NCI-H345 (cell line): ENCODE measurements at places on chromosomes 11 and 22.

DNA sequence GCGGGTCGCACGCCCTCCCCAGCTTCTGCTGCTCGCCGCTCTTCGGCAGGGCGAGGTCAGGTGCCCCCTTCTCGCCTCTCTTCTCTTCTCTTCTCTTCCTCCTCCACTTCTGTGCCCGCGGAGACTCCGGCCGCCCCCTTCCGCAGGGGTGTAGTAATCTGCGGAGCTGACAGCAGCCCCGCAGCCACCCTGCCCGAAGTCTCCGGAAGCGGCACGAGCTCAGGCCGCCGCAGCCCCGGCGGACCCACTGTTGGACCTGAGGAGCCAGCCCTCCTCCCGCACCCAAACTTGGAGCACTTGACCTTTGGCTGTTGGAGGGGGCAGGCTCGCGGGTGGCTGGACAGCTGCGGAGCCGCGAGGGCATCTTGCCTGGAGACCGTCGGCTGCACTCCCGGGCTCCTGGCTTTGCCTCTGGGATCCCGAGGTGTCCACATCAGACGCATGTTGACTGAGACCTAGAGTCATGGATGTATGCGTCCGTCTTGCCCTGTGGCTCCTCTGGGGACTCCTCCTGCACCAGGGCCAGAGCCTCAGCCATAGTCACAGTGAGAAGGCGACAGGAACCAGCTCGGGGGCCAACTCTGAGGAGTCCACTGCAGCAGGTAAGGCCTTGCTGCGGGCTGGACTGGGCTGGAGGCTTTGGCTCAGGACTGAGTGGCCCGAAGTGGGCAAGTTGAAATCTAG, 486 bp downstream of the STIM1 start:
- peak; percentile 29 for DNase-seq

- DNase-seq: no peak
Observed at GRCh38 chr11:14106303-14107049, 144.0 kb downstream of the SPON1 start.

DNA sequence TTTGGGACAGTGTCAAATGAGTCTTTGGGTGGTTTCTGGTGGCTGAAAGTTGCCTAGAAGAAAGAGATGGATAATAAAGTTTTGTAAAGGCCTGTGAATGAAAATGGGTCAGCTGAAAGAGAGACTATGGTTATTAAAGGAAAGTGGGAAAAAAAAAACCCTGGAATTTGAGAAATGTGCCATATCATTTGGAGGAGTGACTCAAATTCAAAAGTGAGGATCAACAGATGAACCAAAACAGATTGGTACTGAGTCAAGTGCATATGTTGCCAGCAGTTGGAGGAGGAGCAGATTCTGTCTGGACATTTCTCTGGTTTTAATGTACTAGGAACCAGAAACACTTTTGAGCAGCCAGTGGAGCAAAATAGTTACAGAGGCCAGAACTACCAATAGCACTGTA, 339.8 kb downstream of the KCNA4 start:
- DNase-seq: no peak

GRCh38 chr11:66011239-66011784, 496 bp upstream of the CST6 start:
- no peak for DNase-seq

GRCh38 chr11:33689085-33689484, 11.5 kb downstream of the C11orf91 start:
- DNase-seq: no peak

DNA sequence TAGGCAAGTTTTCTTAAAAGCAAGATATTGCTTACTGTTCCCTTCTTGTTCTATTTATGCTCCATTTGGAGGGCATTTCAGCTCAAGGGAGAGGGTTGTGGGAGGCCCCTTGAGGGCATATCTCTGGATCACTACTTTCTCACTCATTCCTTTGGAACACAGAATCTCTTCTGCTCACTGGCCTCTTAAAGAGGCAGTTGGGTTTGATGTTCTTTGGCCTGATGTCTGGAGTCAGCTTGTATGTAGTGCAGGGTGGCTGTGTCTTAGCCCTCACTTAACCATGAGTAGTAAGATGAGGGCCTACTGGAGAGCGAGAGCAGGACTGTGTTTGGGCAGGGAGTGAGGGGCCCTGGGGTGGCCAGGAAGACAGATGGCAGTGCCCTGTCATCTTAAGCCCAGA, 3.6 kb downstream of the INCENP start:
- DNase-seq: no peak

DNA sequence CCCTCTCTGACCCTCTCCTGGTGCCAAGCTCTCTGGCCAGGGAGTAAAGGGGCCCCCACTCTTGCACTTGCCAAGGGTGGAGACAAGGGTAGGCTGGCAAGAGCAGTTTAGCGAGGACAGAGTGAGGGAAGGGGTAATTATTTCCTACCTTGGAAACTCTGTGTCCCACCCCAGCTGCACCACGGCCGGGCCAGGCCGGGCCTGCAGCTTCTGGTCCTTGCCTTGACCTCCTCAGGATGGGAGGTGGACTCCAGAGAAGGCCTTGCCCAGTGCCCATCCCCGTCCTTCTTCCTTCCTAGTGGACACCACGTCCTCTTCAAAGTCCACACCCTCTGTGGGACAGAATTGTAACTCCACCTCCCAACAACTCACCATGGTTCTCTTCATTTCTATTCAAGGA, 18.4 kb upstream of the OSBPL5 start:
- DNase-seq: no peak

DNA sequence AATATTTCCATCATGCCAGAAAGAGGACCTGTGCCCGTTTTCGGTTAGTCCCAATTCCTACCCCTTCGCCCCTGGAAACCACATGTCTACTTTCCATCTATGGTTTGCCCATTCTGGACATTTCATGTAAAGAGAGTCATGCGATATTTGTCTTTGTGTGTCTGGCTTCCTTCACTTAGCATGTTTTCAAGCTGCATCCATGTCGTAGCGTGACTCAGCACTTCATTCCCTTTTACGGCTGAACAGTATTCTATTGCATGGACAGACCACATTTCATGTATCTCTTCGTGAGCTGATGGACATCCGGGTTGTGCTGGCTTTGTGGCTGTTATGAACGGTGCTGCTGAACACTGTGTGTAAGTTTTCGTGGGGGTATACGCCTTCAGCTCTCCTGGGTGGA, 43.4 kb downstream of the SCUBE1 start:
- DNase-seq: no peak

GRCh38 chr11:100831929-100832494, 144.9 kb downstream of the ARHGAP42 start:
- DNase-seq: no peak

DNA sequence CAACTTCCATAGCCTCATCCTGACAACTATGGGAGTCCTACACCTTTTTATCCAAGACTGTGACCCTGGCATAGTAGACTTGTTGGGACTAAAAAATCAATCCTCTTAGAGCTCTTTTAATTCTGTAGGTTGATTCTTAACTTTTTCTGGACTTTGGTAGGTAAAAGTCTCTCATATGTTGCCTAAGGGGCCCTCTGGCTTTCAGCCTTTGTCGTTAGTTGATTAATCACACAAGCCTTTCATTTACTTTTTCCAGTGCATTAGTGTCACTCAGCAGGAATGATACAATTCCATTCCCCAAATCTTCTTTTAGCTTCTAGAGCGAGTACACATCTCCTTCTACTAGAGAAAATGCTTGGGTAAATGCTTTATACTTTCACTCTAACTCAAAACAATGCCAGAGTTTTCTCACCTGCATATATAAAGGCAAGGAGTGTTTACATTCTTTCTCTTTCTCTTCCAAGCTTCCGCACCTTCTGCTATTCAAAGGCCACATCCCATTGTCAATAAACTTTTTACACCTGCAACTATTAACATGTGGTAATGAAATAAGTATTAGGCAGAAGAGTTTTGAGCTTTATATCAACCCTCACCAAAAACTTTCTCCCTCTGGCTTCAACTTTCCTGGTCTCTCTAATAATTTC, 516.6 kb downstream of the FAM181B start:
- DNase-seq: peak; percentile 13

DNA sequence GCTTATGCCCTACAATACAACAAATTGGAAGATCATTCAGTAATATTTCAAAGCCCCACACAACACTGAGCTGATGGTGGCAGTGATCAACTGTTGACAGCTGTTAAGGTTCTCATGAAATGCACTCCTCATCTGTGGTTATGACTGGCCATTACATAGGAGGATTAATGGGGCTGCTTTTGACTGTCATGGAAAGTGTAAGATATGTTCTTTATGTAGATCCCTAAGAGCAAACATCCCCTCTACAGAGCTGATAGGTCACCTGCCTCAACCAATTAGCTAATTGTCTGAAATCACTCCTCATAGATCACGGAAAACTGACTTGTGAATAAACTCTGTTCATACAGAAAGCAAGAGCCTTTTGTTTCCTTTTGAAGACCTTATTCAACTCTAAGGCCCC, 78.1 kb downstream of the GAB2 start:
- DNase-seq: peak; percentile 33

DNA sequence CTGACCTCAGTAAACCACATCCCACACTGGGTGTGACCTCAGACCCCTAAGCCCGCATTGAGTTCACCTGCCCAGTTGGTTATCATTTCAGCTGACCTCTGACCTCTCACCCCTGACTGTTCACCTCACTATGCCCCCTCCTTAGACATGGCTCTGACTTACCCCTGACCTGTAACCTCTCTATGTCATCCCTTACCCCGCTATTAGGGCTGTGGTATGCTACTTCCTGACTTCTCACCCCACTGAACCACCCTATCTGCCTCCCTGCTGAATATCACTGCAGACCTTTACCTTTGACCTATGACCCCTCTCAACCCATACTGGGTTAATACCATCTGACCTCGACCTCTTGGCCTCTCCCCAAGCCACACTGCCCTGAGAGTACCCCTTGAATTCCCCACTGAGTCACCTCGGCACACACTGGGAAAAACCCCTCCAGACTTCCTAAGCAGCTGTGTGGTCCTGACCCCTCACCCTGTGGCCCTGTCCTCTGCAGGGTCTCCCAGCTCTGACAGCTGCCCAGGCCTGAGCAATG, 8.3 kb downstream of the PLCB3 start:
- no peak for DNase-seq

DNA sequence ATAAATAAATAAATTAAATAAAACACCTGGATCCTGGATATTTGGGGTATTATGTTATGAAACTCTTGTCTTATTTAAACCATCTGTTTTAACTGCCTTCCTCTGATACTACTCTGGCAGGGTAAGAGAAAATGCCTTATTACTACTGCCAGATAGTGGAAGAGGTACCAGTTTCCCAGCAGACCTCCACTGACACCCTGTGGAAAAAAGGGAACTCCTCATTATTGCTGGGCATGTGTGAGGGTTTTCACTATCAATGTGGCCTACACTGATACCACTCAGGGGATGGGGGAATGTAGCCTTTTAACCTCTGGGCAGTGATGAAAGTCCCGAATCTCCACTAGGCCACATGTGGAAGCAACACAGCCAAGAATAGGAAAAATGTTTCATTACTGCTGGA, 121.0 kb downstream of the LUZP2 start:
- no peak for DNase-seq

- DNase-seq: no peak
Observed at GRCh38 chr11:90997241-90997640, 774.4 kb upstream of the CHORDC1 start.

- no peak for DNase-seq
Observed at GRCh38 chr11:2203440-2204259, 32.0 kb upstream of the TH start.

DNA sequence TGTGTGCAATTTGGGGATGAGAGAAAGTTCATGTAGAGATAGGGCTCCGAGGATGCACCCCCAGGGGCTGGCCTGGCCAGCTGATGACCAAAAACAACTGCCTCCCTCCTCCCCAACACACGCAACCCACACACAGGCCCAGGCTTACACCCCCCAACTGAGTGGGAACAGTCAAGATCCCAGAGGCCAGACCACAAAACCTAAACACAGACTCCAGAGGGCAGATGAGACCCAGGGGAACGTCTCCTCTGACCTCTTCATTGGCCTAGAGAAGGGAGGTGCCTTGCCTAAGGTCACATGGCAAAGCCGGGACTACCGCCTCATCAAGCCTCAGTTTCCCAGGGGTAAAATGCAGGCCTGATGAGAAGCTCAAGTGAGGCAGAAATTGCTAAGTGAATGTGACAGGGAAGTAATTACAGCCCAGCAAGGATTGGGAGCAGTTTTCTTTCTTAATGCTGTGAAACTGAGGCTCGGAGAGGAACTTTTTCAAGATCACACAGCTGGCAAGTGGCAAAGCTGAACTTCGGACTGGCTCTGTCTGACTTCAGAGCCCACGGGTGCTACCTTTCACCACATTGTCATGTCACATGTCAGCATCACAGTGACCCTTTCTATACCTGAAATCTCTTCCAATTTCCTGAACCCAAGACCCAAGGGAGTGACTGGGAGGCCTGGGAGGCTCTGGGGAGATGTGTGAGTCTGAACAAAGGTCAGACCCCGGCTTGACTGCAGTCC, 69.9 kb upstream of the WNT11 start:
- no peak for DNase-seq

GRCh38 chr11:79896258-79896657, 455.4 kb upstream of the TENM4 start:
- DNase-seq: no peak

- DNase-seq: peak; percentile 97
Observed at GRCh38 chr11:19873730-19874129, 161.1 kb downstream of the NAV2 start.

- no peak for DNase-seq
Observed at GRCh38 chr22:27747396-27748221, 53.9 kb downstream of the MN1 start.

DNA sequence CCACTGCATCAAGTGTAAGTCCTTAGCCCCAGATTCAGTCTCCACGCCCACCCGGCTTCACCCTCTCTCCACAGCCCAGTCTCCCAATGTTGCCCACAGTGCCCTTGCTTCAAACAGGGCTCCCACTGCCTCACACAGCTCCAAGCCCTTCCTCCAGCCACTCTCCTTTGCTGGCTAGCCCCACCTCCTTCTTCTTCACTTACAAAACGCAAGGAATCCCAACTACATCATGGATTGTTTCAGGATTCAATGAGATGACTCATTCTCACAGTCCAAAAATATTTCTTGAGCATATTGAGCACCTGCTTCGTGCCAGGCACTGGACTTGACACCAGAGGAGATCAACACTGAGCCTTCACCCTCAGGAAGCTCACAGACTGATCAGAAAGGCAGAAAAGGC, 533.5 kb downstream of the BUD13 start:
- no peak for DNase-seq

DNA sequence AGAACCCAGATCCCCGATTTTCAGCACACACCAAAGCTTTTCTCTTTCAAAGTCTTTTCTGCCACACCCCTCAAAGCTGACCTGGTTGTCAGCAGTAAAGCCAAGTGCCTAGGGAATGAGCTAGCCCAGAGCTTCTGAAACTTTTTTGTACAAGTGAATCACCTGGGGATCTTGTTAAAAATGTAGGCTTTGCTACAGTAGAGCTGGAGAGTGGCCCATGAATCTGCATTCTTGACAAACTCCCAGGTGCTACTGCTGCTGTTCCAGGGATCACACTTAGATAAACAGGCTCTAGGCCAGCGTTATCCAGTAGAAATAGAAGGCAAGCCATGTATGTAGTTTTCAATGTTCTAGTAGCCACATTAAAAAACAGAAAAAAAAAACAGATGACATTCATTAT, 21.8 kb upstream of the NAV2 start:
- DNase-seq: no peak

DNA sequence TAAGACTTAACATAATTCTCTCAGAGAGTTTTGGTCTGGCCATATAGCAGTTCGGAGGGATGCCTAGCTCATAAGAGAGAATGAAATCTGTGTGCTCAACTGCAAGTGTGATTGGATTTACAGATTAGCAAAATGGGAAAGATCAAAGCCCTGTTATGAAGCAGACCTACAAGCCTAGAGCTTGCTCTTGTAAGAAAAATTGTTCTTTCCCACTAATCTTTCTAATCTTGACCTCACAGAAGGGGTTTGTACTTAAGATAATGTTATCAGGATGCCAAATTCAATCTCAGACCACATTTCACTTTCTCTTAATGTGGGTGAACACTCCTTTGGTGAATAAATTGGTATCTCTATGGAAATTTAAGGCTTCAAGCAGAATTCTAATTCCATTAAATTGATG, 267.2 kb downstream of the RAB38 start:
- DNase-seq: no peak
